Fibroblast of skin of back (primary cell): ENCODE measurements at places on chromosomes 12 and 14.
A peak's percentile ranks its signal among the peaks of the same experiment; 100 is the strongest.

GRCh38 chr12:59020073-59020946 lies 100.0 kb upstream of the LRIG3 start:
- no peak for DNase-seq

DNA sequence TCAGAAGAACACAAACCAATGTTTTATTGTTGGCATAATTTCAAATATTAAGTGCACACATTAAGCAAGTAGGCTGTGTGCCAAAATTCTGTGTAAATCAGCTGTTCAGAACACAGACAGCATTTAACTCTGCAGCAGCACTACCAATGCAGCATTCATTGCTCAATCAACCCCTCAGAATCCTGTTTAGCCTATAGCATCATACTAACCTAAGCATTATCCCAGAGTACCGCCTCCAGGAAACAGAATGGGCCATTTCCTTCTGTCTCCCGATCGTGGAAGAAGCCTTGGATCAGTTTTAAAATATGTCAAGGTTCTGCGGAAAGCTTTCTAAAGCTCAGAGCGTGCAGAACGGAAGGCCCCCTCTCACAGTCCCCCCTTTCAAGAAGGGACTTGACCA lies 3.3 kb downstream of the IL26 start:
- no peak for DNase-seq

DNA sequence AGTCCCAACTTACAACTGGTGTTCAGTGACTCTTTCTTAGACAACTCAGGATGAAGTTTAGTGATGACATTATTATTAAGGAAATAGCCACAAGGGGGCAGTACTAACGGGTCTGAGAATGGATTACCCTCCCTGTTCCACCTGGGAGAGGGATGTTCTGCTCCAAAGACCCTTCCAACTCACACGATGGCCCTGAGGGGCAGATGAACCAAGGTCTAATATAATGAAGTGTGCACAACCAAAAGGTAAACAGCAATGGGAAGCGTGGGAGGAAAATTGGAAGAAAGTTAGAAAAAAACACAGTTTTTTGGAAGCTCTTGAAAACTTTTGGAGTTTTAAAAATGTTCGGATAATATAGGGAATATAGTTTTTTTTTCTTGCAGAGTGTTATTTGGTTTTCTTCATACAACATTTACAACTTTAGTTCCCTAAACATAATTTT lies 24.0 kb downstream of the FGF6 start:
- peak; percentile 25 for DNase-seq

GRCh38 chr12:111316671-111317070 lies 52.2 kb downstream of the PHETA1 start:
- DNase-seq = no peak

DNA sequence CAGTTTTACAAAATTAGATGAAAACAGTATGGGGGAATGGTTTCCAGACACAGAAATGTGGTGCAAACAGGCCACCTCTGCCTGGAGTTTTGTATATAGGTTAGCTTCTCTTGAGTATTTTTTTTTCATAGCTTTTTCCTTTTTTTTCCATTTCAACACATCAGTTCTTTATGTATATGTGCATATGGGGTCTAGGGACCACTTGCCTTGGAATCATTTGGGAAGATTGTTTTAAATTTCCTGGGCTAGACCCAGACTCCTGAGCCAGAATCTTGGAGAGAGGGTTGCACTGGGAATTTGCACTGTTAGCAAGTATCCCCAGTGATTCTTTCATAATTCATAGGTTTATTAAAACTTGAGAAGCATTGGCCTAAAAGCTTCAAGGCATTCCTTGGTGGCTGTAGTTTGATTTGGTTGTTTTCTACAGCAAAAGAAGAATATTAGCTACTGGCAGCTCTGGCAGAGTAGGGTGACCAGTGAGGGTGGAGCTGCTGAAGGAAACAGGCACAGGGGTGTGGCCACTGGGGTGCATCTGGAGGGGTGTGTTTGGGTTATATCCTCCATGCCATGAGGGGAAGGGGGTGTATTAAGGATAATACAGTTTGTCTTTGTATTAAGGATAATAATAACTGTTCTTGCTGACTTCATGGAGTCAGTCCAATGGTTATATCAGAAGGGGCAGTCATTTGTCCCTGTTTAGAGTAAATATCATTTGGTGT lies 22.8 kb downstream of the PPP1R36 start:
- DNase-seq = no peak

DNA sequence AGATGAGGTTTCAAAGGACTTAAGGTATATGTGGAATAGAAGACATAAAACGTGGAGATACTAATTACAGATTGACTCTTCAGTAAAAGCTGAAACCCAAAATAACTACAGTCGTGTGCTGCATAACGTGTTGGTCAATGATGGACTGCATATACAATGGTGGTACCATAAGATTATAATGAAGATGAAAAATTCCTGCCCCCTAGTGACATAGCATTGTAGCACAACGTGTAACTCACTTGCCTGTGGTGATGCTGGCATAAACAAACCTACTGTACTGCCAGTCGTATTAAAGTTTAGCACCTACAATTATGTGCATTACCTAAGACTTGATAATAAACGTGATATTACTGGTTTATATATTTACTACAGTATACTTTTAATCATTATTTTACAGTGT lies 150.3 kb downstream of the LRRK2 start:
- no peak for DNase-seq

- DNase-seq = peak; percentile 31
Observed at GRCh38 chr12:93571925-93572711, at the start of gene SOCS2. Gene SOCS2, plus strand, starts transcription at chr12:93572675. Its CDS starts 223 bp downstream, at chr12:93572898.

GRCh38 chr12:4307593-4308333 lies 13.2 kb upstream of the TIGAR start:
- peak; percentile 66 for DNase-seq

GRCh38 chr12:119241580-119242169 lies 62.9 kb downstream of the HSPB8 start:
- DNase-seq = no peak

DNA sequence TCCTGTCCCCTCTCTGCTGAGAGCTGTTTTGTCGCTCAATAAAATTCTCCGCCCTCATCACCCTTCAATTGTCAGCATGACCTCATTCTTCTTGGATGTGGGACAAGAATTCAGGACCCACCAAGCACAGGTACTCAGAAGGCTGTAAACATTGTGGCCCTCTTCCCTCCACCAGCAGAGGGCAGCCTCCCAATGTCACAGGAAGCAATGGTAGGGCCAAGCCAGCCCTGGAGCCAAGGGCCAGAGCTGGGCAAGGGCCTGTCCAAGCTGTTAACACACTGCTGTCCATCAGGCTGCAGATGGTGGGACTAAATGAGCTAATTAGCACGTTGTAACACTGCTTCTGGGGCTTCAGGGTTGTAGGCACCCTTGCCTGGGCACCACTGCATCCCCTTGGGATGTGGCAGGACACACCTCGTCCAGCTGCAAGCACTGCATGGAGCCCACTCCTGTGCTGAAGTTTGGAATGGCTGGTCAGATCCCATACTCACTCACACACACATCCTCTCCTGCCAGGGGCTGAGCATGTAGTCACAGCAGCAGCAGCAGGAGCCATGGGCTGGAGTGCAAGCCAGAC lies 62.7 kb upstream of the HECTD1 start:
- DNase-seq = peak; percentile 5

DNA sequence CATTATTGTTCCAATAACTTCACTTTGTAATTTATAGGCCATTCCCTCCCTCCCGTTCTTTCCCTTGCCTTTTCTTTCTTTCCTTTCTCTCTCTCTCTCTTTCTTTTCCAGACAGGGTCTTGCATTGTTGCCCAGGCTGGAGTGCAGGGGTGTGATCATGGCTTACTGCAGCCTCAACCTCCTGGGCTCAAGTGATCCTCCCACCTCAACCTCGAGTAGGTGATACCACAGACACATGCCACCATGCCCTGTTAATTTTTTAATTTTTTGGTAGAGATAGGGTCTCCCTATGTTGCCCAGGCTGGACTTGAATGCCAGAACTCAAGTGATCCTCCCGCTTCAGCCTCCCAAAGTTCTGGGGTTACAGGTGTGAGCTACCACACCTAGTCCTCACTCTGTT lies 6.8 kb upstream of the POU6F1 start:
- DNase-seq = no peak

DNA sequence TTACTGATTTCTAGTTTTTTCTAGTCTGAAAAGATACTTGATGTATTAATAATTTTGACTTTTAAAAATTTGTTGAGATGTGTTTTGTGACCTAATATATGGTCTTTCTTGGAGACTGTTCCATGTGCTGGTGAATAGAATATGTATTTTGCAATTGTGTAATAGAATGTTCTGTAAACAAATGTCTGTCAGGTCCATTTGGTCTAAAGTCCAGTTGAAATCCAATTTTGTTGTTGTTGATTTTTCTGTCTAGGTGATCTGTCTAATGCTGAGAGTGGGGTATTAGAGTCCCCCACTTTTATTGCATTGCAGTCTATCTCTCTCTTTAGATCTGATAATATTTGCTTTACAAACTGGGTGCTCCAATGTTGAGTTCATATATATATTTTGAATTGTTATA lies 175.8 kb downstream of the RPAP3 start:
- DNase-seq = no peak

DNA sequence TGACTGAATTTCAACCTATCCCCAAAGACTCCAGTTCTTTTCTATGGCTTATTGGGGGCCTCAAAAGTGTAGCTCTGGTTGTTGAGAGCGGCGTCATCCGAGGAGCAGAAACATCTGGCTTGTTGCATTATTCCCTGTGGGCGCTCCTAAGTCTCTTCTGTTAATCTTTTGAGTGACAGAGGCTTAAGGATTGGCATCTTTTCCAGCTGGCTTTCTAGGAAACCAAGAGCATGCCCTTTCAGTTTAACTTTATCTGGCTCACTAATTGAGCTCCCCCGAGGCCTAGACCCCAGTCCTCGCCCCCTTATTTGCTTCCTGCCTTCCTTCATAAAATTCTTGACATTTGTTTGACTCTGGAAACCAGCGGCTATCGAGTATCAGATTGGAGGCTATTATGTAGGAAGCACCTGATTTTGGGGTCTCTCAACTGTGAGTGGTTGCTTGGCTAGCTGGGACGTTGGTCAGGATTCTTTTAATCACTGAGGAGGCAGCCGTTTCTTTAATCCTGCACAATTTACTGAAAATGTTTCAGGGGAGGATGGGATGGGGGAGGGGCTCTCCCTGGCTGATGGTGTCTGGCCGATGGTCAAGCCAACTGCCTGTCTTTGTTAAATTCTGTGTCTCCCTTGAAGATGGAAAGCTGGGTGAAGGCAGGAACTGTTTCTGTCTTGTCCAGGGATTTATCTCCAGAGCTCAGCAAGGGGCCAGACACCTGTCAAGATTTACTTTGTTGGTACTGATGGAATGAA lies 3.1 kb downstream of the SMOC1 start:
- DNase-seq = no peak

DNA sequence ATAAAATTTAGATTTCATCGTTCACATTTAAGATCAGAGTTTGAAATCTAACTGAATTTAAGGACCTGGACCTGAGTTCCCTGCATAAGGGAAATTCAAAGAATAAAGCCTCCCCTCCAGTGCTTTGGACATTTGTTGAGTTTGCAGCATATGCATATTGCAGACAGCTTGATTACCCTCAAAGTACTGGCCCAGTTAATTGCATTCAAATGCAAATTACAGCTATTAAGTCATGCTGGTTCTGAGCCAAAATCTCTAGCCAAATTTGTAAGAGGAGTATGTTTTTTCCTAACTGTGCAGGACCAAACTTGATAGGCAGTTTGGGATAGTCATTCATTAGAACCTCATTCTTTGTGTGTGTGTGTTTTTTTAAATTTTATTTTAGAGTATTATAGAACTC lies 9.1 kb upstream of the KIF21A start:
- no peak for DNase-seq

GRCh38 chr12:106359646-106360399 lies 2.3 kb downstream of the POLR3B start:
- DNase-seq = no peak

DNA sequence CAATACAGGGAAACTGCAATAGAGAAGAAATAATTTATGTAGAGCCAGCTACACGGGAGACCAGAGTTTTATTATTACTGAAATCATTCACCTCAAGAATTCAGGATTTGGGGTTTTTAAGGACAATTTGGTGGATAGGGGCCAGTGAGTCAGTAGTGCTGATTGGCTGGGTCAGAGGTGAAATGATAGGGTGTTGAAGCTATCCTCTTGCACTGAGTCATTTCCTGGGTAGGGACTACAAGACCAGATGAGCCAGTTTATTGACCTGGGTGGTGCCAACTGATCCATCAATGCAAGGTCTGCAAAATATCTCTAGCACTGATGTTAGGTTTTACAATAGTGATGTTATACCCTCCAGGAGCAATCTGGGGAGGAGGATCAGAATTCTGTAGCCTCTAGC lies 486.3 kb downstream of the LRIG3 start:
- DNase-seq = no peak

- DNase-seq = peak; percentile 66
Observed at GRCh38 chr12:105538880-105539279, 208.4 kb downstream of the C12orf75 start.

DNA sequence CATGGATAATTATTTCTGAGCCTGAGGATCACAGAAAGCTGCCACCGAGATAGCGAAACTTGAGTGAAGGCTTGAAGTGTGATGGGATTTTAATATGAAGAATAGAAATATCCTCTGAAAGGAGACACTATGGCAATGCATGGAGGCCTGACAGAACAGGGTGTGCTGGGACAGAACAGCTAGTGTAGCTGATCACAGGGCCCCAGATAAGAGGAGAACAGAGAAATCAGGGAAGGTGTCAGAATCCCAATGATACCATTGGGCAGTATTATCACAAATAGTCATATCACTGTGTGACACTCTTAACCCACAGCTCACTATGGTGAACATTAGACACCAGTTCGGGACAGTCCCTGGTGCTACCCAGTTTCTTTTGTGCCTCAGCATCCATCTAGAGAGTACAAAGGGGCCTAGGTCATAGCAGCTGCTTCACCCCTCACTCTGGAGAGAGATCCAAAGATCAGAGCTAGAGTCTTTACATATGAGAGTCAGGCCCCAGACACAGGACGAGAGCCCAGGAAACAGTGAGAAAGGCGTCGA lies 506 bp upstream of the OR10P1 start:
- no peak for DNase-seq

DNA sequence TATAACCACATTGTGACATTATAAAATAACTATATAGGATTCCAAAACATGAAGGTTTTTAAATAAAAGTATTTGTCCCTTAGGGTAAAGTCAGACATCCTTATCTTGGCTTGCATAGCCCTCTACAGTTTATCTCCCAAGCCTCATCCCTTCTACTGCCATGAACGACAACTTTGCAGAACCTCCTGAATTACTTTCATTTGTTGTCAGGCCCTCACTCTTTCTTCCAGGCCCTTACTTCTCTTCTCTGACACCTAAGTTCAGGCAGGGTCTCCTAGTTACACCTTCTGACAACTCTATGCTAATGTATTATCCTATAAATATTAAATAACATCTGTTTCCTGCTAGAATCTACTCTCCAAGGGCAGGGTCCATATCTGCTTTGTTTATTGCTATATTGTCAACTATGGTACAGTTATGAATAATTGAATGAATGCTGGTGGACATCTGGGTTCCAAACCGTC lies 115.7 kb upstream of the MDM1 start:
- no peak for DNase-seq

DNA sequence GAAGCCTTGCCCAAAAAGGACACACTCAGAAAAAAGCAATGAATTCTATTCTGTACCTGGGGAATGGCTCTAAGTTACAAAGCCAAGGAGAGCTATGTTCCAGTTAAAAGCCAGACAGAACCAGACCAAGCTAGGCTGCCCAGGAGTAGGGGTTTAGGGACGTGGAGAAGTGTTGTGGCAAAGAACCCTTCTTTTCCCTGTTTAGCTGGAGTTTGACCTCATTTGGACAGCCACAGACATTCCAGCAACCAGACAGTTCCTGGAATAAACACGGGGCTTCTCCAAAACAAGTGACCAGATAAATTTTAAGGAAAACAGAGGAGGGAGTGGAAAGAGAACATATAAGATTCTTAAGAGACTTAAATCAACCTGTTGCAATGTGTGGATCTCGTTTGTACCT lies 62.3 kb downstream of the GCH1 start:
- no peak for DNase-seq

- no peak for DNase-seq
Observed at GRCh38 chr14:93832081-93832480, 43.8 kb upstream of the PRIMA1 start.
